NCI-H82 (cell line): ENCODE measurements at places on chromosomes 11 and 22.

- DNase-seq, result no peak
These were observed 37.5 kb downstream of the EXPH5 start for GRCh38 chr11:108556019-108556418.

DNA sequence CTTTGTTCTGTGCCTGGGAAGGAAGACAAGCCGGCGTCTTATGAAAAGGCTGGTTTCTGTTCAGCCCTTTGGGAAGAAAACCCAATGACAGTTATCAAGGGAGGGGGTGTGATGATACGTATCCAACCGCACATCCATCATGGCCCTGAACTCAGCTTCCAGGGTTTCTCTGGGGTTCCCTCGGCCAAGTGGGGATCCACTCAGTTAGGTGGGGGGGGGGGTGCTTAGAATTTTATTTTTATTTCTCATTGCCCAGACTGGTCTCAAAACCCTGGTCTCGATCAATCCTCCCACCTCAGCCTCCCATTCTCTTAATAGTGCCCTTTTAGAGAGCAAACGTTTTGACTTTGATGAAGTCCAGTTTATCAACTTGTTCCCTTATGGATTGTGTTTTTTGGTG lies 25.7 kb downstream of the KCNQ1 start:
- no peak for DNase-seq

DNA sequence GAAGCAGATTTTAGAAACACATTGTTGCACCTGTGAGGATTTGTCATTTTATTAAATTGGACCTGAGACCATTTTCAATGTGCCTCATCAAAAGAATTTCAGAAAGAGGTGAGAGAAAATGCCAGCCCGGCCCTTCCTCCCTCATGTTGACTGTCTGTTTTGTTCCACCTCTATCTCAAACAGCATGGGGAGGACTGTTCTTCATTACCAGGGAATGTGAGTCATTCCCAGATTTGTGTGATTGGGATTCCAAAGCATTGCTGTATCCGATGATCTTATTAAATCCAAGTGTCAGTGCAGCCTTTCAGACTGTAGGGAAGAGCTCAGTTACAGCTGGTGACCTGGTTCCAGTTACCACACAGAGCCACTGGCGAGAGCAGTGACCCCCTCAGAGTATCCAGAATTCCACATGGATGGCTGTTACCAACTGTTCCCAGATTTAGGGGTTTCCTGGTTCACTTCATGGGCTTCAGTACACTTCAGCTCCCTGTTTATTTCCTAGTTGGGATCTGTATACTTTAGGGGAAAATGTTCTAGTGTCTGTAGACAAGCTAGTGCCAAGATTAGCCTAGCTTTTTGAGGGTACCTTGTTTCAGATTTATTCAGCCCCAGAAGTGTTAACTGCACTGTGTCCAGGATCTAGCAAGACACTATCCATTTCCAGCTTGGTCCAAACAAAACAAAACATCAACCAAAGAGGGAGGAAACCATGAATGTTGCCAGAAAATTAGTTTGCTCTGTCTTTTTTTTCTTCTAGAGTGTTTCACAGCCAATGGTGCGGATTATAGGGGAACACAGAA lies 20.9 kb downstream of the KREMEN1 start:
- peak; percentile 76 for DNase-seq

DNA sequence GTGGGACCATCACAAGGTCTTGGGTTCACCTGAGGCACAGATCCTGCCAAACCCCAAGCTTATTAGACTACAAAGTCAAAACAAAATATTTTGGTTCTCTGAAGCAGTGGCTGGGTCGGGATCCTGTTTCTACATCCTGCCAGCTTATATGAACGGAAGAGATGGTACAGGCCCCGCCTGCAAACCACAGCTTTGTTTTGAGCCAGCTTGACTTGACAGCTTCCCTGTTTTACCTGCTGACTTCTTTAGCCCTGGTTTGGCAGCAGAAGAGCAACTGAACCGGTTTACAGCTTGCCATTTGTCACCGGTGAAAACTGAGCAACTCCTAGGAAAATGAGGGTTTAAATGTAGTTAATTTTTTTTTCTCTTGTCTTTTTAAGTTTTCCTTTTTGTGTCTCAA lies 11.4 kb downstream of the PACS1 start:
- DNase-seq, result peak; percentile 64

DNA sequence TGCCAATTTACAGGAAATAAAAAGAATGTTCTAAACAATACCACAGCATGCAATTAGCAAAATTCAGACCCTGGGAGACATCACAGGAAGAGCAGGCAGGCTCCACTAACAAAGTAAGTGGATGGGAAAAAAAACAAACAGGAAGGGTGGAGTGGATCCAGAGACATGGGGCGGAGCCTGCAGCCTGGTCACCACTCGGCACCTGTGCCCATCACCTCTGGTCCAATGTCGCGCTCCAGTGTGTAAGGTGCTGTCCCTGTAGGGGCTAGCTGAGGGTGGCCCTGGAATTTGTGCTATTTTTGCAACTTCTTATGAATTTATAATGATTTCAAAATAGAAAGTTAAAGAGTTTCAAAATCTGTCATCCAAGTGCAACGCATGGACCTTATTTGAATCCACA lies 11.0 kb upstream of the MOB2 start:
- no peak for DNase-seq

- DNase-seq, result no peak
These were observed 50.6 kb upstream of the ACCSL start for GRCh38 chr11:43997022-43997660.
